ENCODE measurements at places on chromosomes 2 and 18.

GRCh38 chr2:234579231-234579962 lies 82.5 kb upstream of the ARL4C start:
- DNase-seq, result no peak

GRCh38 chr18:11577271-11578112 lies 31.9 kb upstream of the SLC35G4 start:
- DNase-seq, result no peak

GRCh38 chr2:25698752-25699151 lies 25.4 kb upstream of the DTNB start:
- DNase-seq, result no peak

DNA sequence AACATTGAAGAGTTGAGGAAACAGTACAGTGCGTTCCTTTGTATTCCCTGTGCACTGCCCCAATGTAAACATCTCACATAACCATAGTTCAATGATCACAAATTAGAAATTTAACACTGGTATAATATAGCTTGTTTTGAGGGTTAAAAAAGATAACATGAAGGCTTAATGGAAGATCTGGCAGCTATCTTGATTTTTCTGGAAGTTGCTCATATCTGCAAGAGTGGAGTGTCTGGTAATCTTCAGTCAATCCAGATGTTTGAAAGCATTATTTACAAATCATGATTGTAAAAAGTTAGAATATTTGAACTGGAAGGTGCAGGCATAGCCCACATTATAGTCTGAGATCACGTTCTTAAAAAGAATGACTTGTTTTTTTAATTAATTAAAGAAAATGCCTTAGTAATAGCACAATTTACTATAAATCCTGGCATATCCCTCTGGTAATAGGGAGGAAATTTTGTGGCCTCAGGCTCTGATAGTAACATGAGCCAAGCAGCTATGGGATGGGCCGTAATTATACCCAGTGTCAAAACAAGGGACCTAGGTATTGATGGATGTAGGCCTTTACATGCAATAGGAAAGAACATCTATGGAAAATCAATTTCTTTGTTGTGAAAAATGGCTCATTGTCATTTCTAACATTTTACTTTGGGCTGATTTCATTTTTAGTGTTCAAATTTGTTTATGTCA lies 418.0 kb downstream of the THSD7B start:
- DNase-seq, result no peak

DNA sequence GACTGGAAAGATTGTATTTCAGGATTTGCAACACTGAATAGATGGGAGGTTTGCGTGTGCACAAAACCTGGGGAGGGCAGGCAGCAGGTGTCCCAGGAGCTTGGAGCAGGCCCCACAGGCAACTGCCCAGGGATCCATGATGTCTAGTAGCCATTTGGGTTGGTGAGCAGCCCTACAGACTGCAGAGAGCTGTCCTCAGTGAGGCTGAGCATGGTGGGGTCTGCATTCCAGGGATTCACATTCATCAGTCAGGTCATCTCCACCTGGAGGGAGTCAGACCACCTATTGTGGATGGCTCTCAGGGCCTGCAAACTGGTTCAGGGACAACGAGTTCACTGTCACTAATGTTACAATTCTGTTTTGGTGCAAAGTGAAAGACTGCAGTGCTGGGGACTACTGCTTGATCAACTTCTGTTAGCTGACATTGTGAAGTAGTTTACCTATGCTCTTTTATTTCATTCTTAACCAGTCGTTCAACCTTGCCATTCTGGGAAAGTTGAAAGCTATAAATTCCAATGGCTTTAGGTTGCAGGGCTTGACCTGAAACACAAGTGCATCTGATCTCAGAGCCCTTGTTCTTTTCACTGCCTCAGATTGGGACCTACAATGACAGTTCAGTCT lies 222.6 kb downstream of the ZNF407 start:
- no peak for DNase-seq

GRCh38 chr2:97871096-97871780 lies 124.5 kb downstream of the TMEM131 start:
- no peak for DNase-seq

DNA sequence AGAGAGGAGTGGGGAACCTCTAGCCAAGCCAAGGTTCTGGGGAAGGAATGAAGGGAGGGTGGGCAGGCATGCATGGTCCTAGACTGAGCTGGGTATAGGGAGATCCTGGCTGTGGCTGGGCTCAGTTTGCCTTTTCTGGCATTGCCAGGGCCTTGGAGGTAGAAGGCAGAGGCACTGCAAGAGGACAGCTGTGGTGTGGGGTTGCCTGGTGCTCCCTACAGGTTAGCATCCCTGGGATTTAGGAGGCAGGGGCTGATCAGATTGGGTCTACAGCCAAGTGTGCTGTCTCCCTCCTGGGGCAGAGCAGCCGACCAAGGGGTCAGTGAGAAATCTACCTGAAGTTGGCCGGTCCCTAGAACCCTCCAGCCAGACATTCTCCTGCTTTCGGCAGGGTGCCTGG lies 15.9 kb downstream of the ABCG8 start:
- DNase-seq, result no peak
